ENCODE measurements at places on chromosomes 12 and 14.

GRCh38 chr14:23933742-23934128, 19.8 kb upstream of the DHRS4 start:
- DNase-seq, result no peak

- no peak for DNase-seq
These were observed 188.6 kb downstream of the EGLN3 start for GRCh38 chr14:33762161-33762851.

DNA sequence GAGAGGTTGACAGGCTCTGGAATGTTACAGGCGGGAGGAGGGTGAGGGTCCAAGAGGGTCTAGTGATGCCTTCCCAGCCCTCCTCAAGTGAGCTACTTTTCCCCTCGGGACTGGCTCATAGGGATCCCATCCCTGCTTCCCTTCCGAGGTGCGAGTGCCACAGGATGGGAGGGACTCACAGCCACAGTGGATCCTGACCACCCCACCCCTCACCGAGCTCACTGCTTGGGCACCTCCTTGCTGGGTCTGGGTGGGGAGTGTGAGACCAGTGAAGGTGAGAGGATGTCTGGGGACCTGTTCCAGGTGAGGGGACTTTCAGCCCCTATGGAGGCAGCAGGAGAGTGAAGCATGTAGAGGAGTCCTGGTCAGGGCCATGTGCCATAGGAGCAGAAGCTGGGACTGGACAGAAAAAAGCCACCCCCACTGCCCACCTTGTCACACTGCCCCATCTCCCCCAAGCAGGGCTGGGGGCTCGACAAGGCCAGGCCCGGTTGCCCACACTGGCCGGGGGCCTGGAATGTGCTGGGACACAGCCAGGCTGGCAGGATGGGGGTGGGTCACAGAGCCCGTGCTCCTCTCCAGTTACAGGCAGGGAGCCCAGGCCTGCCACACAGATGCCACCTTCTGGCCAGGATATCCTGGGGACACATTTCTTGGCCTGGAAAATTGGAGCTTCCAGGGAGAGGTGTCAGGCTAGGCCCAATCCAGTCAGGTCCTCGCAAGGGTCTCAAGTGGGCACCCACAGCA, 1.7 kb upstream of the TNS2 start:
- DNase-seq, result no peak

DNA sequence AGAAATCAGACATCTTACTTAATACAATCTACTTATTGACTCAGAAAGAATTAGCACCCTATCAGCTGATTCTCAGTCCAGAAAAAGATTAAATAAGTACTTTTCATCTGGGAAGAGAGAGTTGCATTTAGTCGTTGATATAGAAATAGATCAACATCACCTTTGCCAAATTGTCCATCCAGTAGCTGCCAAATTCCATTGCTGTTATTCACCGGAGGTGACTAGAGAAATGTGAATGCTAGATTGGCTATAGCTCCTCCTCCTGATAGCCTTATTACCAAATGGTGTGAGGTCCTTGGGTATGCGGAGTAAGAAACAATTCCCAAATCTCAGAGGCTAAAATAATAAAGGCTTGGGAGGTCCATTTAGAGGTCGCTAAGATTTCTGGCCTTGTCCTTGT, 723.3 kb upstream of the FLRT2 start:
- no peak for DNase-seq

GRCh38 chr14:24133735-24134134, 2.3 kb upstream of the PSME1 start:
- no peak for DNase-seq

GRCh38 chr14:61225344-61225743, 55.8 kb downstream of the TMEM30B start:
- no peak for DNase-seq

DNA sequence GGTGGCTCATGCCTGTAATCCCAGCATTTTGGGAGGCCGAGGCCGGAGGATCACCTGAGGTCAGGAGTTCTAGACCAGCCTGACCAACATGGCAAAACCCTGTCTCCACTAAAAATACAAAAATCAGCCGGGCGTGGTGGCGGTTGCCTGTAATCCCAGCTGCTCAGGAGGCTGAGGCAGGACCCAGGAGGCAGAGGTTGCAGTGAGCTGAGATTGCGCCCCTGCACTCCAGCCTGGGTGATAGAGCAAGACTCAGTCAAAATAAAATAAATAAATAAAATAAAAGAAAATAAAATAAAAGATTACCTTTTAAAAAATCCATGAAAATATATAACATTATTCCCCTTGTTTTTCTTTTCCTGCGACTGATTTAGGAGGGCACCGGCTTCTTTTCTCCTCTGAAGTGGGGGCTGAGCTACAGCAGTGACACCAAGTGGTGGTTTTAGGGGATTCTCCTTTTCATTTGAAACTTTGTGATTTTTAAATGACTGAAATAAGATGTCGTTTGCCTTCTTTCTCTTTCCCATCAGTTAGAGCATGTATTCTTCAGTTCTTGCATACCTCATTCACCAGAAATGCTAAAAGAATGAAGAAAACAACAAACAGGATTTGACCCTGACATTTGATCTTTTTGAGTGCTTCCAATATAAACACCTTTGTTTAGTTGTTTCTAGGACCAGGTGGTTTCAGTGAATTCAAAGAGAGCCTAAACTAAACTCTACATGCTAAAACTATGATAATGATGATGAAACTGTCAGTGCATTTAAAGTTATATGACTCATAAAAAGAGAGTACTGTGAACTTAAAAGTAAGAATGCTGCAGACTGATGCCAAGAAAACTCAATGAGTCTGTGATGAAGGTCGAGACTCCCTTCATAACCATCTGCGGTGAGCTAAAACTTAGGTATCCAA, 22.6 kb upstream of the PKP2 start:
- no peak for DNase-seq

DNA sequence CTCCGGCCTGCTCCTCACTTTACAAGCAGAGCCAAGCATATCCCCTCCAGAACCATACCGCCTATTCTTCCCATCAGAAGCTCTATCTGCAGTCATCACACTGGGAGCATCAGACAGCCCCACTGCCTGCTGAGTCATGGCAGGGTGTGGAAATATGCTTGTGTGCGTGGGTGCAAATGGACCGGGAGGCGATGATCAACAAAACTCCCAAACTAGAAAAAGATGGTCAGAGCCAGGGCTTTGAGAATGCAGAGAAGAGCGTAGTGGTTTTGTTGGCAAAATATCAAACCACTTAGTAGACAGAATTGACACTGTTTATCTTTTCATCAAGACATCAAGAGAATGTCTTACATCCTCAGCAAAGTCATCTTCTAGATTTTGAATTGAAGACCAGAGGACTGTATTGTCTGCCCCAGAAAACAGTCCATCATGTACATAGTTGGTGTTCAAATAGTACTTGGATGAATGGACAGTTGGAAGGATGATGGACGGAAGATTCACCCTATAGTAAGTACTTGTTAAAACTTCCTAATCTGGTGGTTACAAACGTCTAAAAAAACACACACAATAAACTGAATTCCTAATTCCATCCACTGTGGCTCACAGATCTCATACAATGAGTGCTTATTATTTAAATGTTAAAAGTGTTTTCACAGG, 54.9 kb downstream of the VWF start:
- no peak for DNase-seq

- no peak for DNase-seq
These were observed 189.7 kb upstream of the CDKN3 start for GRCh38 chr14:54207075-54207474.

- DNase-seq, result no peak
These were observed 67.5 kb downstream of the NIN start for GRCh38 chr14:50763382-50764007.

- no peak for DNase-seq
These were observed 420.9 kb upstream of the ATP2B1 start for GRCh38 chr12:90129366-90130030.

GRCh38 chr12:110012137-110012536, 12.9 kb downstream of the ANKRD13A start:
- no peak for DNase-seq

- DNase-seq, result no peak
These were observed 14.4 kb downstream of the PDE1B start for GRCh38 chr12:54563787-54564186.

- DNase-seq, result no peak
These were observed 442.4 kb upstream of the MGAT4C start for GRCh38 chr12:86698641-86698980.

- DNase-seq, result no peak
These were observed 597 bp downstream of the MLF2 start for GRCh38 chr12:6752167-6752920.

- DNase-seq, result no peak
These were observed 135.4 kb downstream of the SYT10 start for GRCh38 chr12:33304176-33304575.

DNA sequence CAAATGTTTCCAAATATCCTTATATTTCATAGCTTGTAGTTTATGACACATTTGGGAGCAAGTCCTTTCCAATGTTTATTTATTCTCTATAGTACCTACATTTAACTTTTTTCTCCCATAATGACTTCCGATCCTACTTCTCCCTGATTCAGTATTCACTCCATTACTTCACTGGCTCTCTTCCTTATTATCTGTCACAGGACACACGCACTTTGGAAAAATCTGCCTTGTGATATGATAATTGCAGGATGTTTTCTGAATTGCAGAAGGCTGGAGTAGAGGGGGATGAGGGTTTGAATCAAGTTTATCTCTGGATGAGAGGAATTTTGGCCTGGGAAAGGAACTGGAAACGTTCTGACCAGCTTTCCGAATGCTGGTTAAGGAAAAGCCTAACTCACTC, 75.0 kb downstream of the HMGA2 start:
- DNase-seq, result no peak

- DNase-seq, result peak; percentile 32
These were observed 138.0 kb downstream of the ASCL4 start for GRCh38 chr12:107912421-107913004.

DNA sequence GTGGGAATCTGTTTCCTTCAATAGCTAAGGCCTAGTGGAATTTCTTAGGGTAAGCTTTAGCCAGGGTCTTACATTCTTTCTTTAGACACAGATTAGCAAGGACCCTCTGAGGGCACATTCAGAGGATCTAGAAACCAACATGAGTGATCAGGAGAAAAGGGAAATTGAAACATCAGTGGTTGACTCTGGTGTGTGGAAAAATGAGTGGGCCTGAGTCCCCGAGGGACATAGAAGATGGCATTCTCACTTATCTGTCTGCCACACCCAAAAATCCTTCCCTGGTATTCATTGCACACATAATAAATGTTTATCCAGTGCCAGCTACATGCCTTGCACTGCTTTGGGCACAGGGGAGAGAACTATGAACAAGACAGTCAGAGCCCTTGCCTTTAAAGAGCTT, 82.9 kb downstream of the SSPN start:
- DNase-seq, result no peak

GRCh38 chr14:56005191-56006053, 112.8 kb upstream of the PELI2 start:
- no peak for DNase-seq

- DNase-seq, result no peak
These were observed 52.1 kb downstream of the SLC15A4 start for GRCh38 chr12:128771681-128772080.

DNA sequence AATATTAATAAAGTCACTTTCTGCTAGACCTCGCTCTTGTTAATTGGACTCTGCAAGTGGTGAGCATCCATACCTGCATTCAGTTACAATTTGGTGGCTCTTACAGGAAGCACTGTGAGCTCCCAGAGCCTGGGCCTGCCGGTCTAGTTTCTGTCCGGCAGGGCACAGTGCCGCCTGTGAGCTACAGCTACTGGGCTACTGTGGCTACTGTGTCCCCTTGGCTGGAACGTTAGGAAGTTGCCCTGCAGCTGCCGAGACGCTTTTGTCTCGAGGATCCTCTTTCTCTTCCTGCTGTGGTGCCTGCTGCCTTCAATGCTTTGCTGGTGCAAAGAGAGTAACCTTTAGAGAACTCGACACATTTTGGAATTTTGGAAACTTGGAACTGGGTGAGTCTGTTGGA, 44.6 kb upstream of the PTGDR start:
- DNase-seq, result no peak

GRCh38 chr14:61505815-61506809, 184.7 kb downstream of the PRKCH start:
- no peak for DNase-seq

DNA sequence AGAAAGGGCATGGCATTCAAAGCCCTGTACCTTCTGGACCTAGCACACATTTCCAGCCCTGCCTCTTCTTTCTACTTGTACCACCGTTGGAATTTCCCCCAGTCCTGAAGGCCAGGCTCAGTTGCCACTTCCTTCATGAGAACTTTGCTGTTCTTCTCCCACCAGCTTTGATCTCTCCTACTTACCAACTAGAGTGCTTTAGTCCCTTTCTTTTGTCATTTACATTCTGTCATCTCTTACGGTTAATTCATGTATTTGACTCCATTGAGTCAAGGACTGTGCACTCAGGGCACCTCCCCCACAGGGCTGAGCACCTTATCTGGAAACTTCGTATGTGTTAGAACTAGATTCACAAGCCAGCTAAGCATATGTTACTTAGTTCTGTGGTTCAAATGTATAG, 26.3 kb downstream of the BICDL1 start:
- DNase-seq, result peak; percentile 54

DNA sequence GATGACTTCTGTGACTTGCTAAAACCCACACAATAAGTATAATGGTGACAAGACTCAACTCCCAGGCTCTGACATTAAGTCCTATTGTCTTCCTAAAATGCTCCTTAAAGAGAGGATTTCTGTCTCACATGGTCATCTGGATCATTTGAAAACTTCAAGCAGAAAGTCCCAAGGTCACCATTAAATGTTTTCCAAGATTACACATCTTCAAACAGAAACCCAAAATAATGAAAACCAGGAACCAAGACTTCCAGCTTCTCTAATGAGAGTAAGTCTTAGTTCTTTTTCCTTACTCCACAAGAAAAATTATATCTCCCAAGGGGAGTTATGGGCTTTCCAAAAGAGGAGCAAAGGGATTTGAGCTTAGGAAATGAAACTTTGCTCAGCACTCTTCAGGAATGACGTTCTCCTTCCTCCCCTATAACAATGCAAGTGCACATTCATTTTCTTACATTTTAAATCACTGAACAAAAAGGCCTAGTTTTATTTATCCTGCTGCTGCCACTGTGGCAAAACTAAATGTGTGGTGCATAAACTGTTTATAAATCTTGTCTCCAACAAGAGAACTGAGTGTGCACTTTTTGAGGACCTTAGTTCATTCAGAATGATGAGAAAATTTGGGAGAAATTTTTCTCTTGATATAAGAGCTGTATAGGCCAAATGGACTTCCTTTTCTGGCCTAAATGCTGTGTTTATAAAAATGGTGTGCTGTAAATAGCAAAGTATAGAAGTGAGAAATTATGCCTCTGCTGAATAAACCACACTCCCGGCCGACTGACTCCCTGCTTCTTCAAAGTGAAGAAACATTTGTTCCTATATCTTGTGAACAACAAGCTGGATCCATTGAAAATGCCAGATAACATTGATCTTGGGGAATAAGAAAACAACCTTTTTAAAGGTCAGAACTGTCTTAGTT, 148.4 kb upstream of the PLEKHG7 start:
- DNase-seq, result no peak

GRCh38 chr14:96938946-96939345, 141.8 kb downstream of the VRK1 start:
- no peak for DNase-seq

GRCh38 chr12:1882850-1883470, 35.5 kb downstream of the CACNA2D4 start:
- DNase-seq, result no peak

- no peak for DNase-seq
These were observed 64.3 kb downstream of the PCNX1 start for GRCh38 chr14:70971560-70971959.

All from stimulated activated CD4-positive, alpha-beta T cell treated with anti-CD3 and anti-CD28 coated beads, Interleukin-1b, Interleukin-23, amount 100 ng/mL, for 4 hours (primary cell).